ENCODE measurements at places on chromosomes 4 and X.

GRCh38 chr4:106080376-106080775 is 185.1 kb downstream of the NPNT start:
- no peak for DNase-seq

DNA sequence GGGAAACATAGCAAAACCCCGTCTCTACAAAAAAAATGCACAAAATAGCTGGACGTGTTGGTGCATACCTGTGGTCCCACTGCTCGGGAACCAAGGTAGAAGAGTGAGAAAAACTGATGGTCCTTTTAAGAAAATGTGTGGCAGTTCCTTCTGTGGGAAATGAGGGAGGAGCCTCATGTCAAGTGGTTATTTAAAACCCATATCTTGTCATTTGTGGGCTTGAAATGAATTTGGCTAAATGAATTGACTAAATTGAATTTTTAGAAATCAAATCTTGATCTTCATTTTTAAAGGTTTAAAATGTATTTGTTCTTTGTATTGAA is 16.2 kb upstream of the LAMP2 start:
- no peak for DNase-seq

DNA sequence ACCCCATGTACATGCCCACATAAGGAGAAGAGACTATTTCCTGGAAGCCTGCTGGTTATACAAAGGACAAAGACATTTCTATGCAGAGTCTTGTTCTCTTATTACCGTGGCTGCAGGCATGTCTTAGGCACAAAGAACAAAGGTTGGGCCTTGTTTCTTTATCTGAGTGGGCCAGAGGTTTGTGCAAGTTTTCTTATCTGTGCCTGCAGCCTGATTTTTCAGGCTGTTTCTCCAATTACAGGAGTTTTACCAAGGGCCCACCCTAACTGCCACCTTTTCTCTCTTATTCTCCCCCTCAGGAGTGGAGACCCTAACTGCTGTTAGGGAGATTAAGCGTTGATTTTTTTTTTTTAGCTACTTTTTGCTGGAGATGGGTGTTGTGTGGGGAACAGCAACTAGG is 3.5 kb downstream of the TENT5D start:
- no peak for DNase-seq

DNA sequence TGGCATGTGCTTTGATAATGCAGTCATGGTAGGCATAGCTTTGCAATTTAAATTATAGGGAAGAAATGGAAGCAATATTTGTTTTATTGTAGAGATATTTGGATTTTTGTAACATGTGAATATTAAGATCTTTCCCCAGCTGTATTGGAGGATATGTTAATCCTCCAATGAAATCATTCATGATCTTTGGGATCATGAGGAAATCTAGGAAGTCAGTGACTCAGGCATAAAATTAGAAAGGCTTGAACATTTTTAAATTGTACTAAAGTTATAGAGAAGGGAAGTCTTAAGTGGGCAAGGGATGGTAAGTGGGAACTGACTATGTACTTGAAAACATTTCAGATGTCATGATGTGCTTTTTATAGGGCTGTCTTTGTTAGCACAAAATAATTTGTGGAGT is 46.8 kb downstream of the FIP1L1 start:
- no peak for DNase-seq

GRCh38 chr4:20254511-20255250 is 3.0 kb downstream of the SLIT2 start:
- DNase-seq, result peak; percentile 74

DNA sequence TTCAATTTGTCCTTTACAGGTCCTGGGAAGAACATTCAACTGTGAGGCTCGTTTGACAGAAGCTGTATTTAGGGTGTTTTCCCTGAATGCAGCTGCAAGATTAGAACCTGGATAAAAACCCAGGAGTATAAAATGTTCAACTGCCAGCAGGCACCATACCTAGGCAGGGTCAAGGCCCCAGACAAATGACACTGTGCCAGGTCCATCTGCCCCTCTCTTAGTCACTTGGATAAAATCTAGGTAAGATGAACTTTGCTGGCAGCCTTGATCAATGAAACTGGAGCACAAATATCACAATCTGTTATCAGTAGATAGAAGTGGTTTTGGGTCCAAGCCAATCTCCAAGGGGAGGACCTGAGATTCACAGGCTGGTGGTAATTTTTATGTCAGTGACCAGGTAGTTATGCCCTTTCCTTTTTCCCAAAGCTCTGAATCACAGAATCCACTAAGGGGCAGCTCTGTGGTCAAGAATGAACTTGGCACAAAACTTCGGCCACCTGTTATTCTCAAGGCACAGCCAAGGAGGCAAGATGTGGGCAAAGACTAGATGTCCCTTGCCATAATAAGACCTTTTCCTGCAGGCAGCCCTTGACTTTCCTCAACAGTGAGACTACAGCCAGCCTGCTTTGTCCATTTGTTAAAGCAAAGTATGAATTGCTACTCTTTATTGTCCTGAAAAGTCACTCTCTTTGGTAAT is 501.0 kb downstream of the PPARGC1A start:
- no peak for DNase-seq

DNA sequence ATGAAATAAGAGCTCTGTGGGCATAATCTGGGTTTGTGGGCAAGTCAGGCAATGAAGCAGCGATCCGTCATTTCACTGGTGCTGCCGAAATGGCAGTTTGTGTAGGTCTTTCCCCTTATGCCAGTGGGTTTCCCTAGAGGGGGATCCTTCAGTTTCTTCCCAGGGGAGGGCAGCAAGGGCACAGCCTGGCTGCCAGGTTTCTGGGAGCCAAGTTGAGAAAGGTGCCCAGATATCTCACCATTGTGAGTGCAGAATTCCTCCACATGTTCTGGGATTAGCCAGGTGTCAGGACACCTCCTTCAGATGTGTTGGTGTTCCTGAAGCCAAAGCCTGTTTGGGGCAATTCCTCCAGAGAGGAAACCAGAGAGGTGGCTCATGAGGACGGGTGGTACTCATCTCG is 28.0 kb downstream of the MSX1 start:
- peak; percentile 51 for DNase-seq

DNA sequence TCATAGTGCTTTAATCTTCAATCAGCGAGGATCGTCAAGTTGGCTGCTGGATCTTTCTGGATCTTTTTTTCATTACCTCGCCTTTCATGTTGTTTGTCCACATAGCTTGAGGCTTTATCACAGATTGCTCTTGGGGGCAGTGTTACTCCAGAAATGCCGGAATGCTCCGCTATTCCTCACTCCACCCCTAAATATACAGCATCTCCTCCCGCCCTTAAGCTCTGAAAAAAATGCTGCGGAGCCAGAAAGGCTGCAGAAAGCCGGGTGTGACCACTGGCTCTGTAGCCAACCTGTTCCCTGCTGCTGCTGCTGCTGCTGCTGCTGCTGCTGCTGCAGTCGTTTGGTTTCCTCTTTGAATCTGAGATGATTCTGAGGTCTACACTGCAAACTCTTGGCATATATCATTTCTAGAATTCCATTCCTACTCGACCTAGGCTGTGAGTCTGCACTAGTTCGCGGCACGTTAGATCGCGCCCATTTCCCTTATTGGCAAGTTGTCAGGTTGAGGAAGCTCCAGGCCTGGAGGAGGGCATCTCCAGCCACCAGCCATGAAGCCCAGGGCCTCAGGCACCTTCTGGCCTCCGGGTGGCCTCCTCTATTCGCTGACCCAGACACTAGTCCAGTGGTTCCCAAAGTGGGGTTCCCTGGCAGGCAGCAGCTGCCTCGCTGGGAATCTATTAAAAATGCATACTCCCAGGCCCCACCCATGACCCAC is 34.2 kb downstream of the WDR13 start:
- peak; percentile 78 for DNase-seq

DNA sequence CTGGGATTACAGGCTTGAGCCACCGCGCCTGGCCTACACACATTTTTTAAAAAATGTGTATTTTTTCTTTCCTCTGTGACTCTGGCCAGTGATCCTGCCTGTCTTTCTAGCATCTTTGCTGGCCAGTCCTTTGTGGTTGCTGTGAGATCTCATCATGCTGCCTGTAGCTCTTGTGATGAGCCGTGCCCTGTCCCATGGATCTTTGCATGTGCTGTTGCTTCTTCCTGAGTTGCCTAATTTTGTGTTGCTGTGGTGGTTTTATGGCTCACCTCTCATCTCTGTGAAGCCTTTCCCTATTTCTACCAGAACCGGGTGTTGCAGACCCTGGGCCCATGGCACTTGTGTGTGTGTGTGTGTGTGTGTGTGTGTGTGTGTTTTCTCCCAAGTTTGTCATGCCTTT is 8.3 kb downstream of the NSD2 start:
- no peak for DNase-seq

DNA sequence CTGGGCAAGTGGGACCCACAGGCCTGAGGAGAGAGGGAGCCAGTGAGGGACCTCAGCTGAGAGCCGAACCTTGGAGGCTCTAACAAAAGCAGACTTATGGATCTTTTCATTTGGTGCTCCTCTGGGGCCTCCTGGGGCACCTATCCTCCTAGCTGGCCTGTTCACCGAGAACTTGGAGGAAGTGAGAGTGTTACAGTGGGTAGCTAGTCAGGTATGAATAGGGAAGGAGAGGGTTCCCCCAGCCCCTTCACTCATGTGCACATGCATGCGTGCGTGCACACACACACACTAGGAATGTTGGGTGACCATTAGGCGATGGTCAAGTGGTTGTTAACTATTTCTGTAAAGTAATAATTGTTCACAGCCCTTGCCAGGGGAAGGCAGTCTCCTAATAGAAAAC is 18.6 kb upstream of the TMEM185A start:
- no peak for DNase-seq

- no peak for DNase-seq
These were observed 168.7 kb downstream of the SCFD2 start for GRCh38 chr4:53196882-53197771.

DNA sequence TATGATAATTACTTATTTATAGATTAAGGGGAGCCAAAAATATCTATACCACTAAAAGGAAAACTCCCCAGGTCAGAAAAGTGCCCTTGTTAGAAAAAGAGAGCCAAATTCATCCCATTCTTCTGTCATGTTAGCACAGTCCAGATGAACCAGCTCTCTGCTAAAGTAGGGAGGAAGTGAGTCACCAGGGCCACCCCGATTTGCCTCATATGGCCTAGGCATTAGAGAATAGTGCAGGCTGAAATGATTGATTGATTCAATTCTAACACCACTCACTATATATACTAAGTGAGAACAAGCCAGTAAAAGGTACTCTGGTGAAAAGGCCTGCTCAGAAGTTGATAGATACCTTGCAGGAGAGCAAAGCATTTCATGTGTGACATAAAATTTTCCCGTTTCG is 94.5 kb downstream of the SRPX start:
- DNase-seq, result no peak

DNA sequence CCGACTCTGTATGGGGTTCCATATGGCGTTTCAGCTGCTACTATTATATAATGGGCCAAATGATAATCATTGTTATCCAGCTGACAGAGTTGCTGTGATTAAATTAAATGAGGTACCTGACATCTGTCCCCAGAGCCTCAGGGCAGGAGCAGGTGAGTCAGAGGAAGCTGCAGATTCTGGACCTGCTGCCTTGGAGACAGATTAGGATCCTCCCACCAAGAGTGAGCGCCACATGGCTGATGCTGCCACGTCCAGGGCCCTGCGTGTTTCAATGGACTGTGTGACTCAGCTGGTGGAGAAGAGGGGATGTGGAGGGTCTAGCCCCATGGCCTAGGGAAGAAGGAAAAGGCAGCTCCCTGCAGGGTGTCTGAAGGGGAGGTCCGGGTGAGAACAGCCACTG is 28.3 kb upstream of the UXT start:
- no peak for DNase-seq

DNA sequence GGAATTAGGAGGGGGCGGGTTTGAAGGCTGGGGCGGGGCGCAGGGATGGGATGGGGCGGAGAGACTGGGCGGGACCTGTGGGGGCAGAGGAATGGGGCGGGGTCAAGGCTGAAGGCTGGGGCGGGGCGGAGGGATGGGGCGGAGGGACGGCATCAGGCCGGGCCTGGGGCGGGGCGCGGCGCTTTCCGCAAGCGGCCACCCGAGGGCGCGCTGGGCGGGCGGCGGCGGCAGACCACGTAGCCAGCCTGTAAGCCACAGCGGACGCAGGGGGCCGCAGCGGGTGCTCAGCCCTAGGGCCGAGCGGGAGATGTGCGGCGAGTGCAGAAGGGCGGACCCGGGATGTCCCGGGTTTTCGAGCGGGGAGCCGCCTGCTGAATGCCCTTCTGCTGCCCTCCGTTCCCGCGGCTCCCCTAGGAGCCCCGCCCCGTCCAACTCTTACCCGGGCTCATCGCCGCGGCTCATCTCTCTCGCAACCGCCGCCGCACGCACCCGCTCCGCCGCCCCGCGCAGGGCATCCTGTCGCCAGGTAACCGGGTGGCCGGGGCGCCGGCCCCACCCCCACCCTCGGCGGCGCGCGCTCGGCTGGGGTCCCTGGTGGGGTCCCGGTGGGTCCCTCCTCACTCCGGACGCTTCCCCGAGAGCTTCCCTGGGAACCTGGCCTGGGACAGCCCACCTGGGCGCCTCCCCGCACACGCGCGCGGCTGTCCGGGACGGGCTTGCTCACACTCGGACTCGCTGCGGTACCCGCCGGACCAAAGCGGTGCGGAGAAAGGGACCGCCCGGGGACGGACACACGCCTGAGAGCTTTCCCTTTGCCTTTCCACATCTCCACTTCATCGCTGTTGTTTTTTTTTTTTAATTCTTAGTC is at the start of gene CCDC110:
Gene CCDC110, minus strand, starts transcription at position 499 of the 868 bp plus-strand sequence. Its CDS starts 50 bp downstream, at position 449.
- DNase-seq, result peak; percentile 93

GRCh38 chr4:180636696-180637404 is 1606.4 kb upstream of the TENM3 start:
- no peak for DNase-seq

GRCh38 chr4:99647071-99647470 is 10.6 kb downstream of the C4orf54 start:
- no peak for DNase-seq

GRCh38 chrX:10243106-10243505 is 86.3 kb downstream of the CLCN4 start:
- no peak for DNase-seq

GRCh38 chr4:185222598-185222997 is 13.2 kb downstream of the SNX25 start:
- DNase-seq, result no peak

DNA sequence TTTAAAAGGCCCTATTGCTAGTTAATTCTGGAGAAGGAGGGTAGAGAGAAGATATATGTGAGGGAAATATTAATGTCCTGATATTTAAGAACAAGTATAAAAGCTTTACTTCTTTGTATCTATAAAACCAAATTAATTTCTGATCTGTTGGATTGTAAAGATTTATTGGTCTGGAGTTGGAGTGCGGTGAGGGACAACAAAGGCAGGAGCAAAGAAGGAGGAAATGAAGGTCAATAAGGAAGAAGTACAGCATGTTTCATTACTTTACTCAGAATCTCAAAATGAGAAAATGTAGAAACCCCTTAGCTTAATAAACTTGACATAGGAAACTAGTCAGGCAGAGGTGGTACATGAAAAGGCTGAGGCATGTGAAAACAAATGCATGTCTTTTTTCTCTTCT is 192.9 kb downstream of the PALLD start:
- DNase-seq, result no peak

- no peak for DNase-seq
These were observed 724 bp downstream of the THOC2 start for GRCh38 chrX:123731987-123732669.

DNA sequence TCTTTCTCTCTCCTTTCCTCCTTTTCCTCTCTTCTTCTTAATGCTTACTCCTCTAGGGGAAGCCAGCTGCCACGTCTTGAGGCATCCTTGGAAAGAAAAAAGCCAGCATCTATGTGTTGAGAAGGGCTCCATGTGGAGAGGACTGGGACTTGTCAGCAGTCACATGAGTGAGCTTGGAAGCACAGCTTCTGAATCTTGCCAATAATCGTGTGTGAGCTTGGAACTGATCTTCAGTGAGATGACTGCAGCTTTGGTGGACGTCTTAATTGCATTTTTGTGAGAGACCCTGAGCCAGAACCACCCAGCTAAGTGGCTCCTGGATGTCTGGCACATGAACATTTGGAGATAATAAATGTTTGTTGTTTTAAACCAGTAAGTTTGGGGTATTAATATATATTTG is 371.7 kb downstream of the SLITRK2 start:
- no peak for DNase-seq
